ENCODE measurements at places on chromosomes 12 and 14.

DNA sequence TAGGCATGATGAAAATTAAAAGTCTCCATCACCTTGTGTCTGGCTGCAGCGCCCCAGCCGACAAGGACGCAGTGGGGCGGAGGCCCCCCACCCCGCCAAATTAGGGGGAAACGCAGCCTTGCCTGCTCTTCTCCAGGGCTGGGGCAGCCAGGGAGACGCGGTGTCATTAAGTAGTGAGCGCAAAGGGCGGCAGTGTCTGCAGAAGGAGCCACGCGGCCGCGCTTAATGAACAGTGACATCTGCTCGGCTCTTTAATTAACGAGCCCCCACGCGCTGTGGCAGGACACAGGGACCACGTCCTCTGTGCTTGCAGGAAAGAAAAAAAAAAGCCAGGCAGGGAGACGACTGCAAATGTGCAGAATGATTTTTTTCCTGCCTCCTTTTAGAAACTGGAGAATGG, 93.4 kb upstream of the NCOR2 start:
- H3K27me3 ChIP-seq: peaks cover 8% of the 10 kb centered on the region
- H3K36me3 ChIP-seq: no peaks in the 10 kb centered on the region
- peak; percentile 59 for DNase-seq
- peaks cover 25% of the 10 kb centered on the region for H3K4me1 ChIP-seq
- H3K4me3 ChIP-seq: no peak overlapping the region

- no peak overlapping the region for H3K27ac ChIP-seq
- DNase-seq: no peak
- peaks cover 18% of the 10 kb centered on the region for H3K27me3 ChIP-seq
Observed at GRCh38 chr12:54429014-54429471, 10.0 kb upstream of the ITGA5 start.

DNA sequence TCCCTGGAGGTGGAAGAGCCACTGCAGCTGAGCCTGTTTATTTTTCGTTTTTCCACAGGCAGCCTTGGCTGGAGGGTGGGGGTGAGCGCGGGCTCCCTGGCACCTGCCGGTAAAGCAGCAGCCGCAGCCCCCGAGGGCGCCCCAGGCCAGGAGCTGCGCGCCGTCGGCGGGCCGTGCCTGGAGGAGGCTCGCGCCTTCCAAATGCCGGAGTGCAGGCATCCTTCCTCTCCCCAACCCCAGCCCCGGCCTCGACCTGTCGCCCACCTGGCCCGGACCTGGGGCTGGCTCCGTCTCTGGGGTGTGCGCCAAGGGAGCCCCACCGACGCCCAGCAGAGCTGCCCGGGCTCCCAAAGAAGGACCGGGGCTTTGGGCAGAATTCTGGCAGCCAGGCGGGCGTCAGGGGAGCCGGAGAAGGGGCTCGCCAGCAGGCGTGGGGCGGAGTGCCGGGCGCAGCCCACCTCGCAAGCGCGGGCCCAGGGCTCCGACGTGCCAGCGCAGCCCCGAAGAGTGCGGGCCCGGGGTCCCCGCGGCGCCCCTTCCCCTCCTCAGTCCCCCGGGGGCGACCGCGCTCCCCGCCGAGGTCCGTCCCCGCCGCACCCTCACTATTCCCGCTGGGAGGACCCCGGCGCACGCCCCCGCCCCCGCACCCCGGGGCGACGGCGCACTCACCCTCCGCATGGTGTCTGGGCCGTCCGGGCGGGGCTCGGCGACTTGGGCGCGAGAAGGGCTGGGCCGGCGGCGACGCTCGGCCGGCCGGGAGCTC, 130.3 kb downstream of the NDUFA12 start:
- peaks cover 10% of the 10 kb centered on the region for H3K27me3 ChIP-seq
- peaks cover 1% of the 10 kb centered on the region for H3K4me1 ChIP-seq
- H3K36me3 ChIP-seq: no peaks in the 10 kb centered on the region
- no peak overlapping the region for H3K27ac ChIP-seq

- H3K4me3 ChIP-seq: no peak overlapping the region
- peaks cover 13% of the 10 kb centered on the region for H3K27me3 ChIP-seq
- DNase-seq: no peak
- H3K27ac ChIP-seq: no peak overlapping the region
- H3K36me3 ChIP-seq: no peaks in the 10 kb centered on the region
Observed at GRCh38 chr14:101076451-101077198, 173.1 kb upstream of the RTL1 start.

GRCh38 chr12:123067654-123068053, 83.2 kb downstream of the PITPNM2 start:
- H3K4me3 ChIP-seq: no peak overlapping the region
- no peak for DNase-seq
- no peaks in the 10 kb centered on the region for H3K36me3 ChIP-seq
- peak overlapping the region; percentile 18 for H3K27ac ChIP-seq
- peaks cover 24% of the 10 kb centered on the region for H3K4me1 ChIP-seq

DNA sequence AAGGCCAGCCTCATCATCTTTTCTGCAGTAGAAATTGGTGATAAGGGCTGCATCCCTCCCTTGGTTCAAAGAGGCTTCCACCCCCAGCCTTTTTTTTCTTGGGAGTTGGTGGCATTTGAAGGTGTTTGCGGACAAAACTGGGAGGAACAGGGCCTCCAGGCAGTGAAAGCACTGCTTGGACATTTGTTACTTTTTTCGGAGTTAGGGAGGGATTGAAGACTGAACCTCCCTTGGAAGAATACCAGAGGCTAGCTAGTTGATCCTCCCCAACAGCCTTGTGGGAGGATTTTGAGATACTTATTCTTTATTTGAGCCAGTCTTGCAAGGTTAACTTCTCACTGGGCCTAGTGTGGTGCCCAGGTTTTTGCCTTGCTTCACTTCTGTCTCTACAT, 3.2 kb downstream of the PABPN1 start:
- H3K27ac ChIP-seq: no peak overlapping the region
- no peaks in the 10 kb centered on the region for H3K36me3 ChIP-seq
- peaks cover 20% of the 10 kb centered on the region for H3K4me1 ChIP-seq
- H3K4me3 ChIP-seq: no peak overlapping the region
- DNase-seq: no peak

DNA sequence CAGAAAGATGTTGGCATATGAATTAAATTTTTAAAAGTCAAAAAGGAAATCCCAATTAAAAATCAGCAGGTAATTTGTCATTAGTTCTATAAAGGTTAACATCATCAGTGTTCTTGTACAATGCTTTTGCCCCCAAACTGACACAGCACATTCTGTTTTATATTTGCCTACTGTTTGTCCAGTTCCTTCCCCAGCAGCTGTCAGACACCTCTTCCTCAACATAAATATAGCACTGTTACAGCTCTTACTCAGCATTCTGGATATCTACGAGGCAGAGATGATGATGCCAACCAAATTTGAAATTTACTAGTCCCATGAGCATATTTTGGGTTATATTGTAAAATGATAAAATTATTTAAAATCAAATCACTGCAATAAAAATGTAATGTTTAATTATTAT, 124.6 kb downstream of the SINHCAF start:
- H3K36me3 ChIP-seq: no peaks in the 10 kb centered on the region
- no peak overlapping the region for H3K27ac ChIP-seq
- H3K27me3 ChIP-seq: no peaks in the 10 kb centered on the region
- H3K4me1 ChIP-seq: peaks cover 5% of the 10 kb centered on the region
- no peak overlapping the region for H3K4me3 ChIP-seq

GRCh38 chr14:68687746-68688145, 105.1 kb downstream of the ZFP36L1 start:
- DNase-seq: no peak
- peaks cover 7% of the 10 kb centered on the region for H3K27me3 ChIP-seq
- H3K4me3 ChIP-seq: no peak overlapping the region
- peaks cover 2% of the 10 kb centered on the region for H3K4me1 ChIP-seq
- H3K36me3 ChIP-seq: peaks cover 7% of the 10 kb centered on the region
- no peak overlapping the region for H3K27ac ChIP-seq

- DNase-seq: no peak
- no peak overlapping the region for H3K4me3 ChIP-seq
Observed at GRCh38 chr12:127861406-127861805, 405.6 kb upstream of the TMEM132C start.

GRCh38 chr12:12425616-12426015, 68.7 kb downstream of the BORCS5 start:
- H3K4me3 ChIP-seq: no peak overlapping the region
- peaks cover 1% of the 10 kb centered on the region for H3K27me3 ChIP-seq
- DNase-seq: no peak
- H3K4me1 ChIP-seq: no peaks in the 10 kb centered on the region
- H3K36me3 ChIP-seq: peaks cover 16% of the 10 kb centered on the region

GRCh38 chr12:52522346-52523011, 2.3 kb upstream of the KRT5 start:
- H3K36me3 ChIP-seq: peaks cover 8% of the 10 kb centered on the region
- no peaks in the 10 kb centered on the region for H3K27me3 ChIP-seq
- no peak overlapping the region for H3K4me3 ChIP-seq
- DNase-seq: no peak
- H3K4me1 ChIP-seq: no peaks in the 10 kb centered on the region
